A172 (cell line): ENCODE measurements at places on chromosomes 7 and 10.
A peak's percentile ranks its signal among the peaks of the same experiment; 100 is the strongest.

DNA sequence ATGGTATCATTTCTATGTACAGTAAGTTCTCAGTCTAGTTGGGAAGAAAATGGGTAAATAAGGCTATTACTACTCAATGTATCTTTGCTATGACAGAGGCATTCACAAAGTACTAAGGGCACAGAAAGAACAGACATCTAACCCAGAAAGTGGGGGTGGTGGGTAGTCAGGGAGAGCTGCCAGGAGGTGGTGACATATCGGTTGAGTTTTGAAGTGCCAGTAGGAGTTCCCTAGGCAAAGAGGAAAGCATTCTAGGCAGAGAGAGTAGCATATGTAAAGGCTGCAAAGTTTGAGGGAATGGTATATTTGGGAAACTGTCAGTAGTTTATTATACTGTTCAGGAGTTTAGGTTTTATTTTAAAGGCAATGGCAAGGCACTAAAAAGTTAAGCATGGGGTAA lies 282.8 kb downstream of the PHTF2 start:
- DNase-seq, result no peak

DNA sequence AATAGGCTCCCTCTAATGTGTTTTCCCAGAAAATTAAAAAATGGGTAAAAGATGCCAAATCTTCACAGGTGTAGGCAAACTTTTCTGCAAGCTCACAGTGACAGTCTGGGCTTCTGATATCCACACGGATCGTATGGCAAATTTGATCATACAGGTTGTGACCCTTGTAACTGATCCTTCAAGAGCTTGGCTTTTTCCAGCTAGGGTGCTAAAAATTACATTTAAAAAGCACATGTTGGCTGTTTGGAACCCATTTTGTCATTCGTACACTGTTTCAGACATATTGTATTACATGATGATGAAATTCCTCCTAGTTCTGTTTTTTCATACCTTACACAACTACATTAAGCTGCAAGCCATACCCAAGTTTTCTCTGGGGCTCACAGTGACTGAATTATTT lies 138.7 kb downstream of the GFRA1 start:
- no peak for DNase-seq

DNA sequence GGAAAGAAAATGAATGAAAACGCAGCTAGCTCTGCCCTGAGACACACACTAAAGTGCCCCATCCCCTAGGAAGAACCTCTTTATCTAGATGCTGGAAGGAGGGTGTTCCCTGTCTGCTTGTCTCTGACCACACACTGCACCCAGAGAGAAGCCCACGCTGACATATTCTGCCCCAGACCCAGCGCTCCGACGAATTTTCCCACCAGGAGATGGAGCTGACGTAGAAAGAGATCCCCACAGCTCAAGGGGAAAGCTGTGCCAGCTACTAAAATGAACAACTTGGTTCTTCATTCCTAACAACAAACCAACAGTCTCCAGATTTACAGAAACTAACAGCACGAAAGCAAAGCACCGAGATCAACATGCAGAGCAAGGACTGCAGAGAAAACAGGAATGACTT lies 73.3 kb downstream of the KIAA1549 start:
- no peak for DNase-seq

- peak; percentile 92 for DNase-seq
These were observed 124.3 kb downstream of the CUX1 start for GRCh38 chr7:101941481-101942383.

GRCh38 chr7:25596443-25596842 lies 368.2 kb upstream of the NPVF start:
- no peak for DNase-seq

DNA sequence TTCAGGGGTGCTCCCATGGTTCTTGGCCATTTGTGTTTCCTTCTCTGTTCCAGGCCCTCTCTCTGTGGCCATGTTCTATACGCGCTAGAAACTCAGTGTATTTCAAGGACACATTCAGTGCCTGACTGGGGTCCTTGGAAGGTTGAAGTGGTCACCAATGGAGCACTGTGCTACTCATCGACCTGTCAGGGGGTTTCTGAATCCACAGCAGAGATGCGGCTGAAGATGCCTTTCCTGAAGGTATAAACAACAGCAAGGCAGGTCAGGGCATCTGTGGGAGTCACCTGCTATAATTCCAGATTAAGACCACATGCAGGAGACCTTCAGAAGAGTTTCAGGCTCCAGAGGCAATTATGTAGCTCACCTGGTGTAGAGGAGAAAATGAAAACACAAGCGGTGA lies 86.8 kb upstream of the MGMT start:
- no peak for DNase-seq
